ENCODE measurements at places on chromosomes 7 and 10.

DNA sequence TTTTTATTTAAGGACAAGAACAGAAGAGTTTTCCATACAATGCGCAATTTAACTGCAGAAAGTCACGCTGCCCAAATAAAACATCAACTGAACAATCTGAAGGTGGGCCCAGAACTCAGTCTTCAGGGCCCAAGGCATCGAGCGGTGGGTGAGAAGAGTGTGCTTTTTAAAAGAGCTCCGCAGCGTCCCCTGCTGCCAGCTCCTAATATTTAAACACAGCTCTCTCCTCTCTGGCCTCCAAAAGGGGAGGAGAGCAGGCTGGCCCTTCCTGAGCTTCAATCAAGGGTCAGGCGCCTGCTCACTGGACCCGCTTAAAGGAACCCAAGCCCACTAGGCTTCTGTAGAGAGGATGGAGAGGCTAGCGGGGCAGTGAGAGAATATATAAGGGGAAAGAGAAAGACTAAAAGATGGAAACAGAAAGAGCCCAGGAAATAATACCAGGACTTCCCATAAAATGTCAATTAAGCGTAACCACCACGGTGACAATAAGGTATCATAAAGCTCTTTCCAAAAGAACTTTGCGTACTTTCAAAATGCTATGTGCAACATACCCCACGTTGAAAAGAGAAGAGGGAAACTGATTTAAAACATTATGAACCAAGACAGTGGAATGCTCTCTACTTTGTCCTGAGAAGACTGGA, 2.8 kb downstream of the FAM53B start:
- DNase-seq: peak; percentile 49

GRCh38 chr10:5915451-5915850, 25.4 kb downstream of the FBH1 start:
- DNase-seq: no peak

- no peak for DNase-seq
These were observed 20.3 kb downstream of the H2AZ2 start for GRCh38 chr7:44827567-44827966.

DNA sequence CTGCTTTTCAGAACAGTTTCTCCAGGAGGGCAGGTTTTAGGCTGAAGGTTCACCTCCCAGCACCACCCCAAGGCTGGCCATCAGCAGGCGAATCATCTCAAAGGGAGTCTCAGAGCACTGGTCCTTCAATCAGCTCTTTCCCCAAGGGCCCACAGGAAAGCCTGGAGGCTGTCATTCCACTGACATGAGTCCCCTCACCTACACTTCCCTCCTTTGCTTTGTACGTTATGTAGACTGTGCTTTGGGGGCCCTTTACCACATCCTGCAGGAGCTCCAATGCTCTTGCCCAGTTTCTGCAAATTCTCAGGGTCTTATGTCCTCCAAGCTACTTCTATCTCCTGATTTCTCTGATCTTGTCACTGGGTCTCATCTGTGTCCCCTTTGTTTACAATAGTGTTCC, 15.4 kb downstream of the WDFY4 start:
- DNase-seq: no peak

- no peak for DNase-seq
These were observed 3.4 kb downstream of the DNMBP start for GRCh38 chr10:100006243-100006886.

DNA sequence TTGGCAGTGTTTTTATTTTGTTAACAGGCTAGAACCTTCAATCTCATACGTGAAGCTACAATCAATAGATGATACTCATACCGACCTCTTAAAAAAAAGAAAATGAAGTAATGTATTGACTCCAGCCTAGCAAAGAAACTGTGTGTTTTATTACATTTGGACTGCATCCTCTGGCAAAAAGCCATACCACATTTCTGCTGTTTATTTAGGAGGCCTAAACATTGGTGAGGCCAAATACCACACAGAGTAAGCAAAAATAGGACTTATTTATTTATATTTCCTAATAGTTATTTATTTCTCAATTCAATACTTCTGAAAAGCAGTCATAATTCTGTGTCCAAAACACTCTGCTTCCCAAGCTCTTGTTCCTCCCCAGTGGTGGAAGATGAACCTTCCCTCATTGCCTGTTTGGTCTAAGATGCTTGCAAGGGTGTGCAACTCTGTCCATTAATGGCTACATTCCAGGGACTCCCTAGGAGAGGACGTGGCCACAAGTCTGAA, 398.8 kb upstream of the KLF6 start:
- no peak for DNase-seq

GRCh38 chr7:35450456-35451214, 196.7 kb upstream of the TBX20 start:
- DNase-seq: no peak

DNA sequence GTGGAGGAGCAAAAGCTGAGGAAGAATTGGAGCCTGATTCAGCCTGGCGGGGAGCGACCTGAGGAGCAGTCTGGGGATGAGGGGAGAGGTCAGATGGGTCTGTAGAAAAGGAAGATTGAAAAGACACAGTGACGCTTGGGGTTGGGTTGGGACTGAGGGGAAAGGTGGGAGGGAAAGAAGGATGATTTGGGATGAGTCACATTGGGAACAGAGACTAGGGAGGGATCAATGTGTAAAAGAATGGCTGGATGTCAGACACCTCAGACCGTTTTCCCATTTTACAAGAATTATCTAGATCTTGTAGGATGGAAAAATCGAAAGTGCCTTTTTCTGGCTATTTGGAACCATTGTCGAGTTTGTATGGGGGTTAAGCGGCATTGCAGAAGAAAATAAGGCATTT, 1076.5 kb downstream of the DNAJB9 start:
- no peak for DNase-seq

DNA sequence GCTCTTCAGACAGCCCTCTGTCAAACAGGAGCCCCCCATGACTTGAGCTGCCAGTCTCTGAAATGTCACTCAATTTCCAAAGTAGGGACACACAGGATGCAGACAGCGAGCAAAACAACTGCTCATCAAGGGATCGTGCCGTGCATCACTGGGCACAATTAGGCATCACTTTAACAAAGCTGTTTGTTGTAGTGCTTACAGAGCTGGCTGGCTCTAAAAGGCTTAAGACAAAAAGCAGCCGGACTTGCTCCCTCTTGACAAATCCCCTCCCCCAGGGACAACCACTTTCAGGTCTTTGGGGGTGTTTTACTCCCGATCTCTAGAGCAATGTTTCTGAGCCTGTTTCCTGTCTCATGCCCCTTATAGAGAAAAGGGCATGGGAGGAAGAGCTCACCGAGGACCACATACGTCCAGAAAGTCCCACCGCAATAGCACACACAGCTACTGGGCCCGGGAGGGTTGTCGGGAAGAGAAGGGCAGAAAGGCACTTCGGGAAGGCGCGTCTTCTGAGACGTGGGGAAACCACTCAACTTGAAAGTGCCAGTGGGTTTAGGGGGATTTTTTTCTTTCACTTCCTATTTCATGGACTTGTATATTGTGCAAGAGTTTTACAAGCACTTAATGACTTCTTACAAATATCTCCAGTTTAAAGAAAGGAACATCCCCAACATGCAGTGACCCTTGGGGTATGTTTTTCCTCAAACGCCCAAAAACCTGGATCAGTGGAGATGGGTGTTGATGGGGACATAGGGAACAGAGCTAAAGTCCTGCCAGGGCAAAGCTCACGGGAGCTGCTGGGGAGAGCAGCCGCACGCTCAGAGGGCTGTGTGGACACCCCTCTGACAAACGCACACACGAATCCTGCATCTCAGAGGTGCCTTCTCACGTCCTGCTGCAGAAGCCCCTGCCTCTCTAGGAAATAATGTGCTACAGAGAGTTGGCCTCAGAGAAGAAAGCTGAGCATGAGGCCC, 27.1 kb downstream of the LRRC20 start:
- no peak for DNase-seq

- DNase-seq: no peak
These were observed 401 bp downstream of the LRRC27 start for GRCh38 chr10:132332433-132332754.

DNA sequence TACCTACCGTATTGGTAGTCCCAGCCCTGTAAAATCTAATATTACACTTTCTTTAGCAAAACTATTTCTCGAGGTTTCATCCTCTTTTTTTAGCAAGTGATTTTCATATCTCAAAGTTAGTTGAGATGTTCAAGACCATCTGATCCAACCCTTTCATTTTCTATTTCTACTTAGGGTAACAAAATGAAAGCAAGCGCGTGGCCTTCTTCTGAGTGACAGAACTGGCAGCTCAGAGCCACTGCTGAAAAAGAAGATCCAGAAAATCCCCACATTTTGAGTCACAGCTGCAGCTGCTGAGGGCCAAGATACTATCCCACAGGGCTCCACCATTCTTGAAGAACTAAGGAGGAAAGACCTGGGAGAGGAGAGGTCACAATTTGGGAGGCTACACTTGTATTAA, 24.8 kb upstream of the ZNF800 start:
- no peak for DNase-seq

DNA sequence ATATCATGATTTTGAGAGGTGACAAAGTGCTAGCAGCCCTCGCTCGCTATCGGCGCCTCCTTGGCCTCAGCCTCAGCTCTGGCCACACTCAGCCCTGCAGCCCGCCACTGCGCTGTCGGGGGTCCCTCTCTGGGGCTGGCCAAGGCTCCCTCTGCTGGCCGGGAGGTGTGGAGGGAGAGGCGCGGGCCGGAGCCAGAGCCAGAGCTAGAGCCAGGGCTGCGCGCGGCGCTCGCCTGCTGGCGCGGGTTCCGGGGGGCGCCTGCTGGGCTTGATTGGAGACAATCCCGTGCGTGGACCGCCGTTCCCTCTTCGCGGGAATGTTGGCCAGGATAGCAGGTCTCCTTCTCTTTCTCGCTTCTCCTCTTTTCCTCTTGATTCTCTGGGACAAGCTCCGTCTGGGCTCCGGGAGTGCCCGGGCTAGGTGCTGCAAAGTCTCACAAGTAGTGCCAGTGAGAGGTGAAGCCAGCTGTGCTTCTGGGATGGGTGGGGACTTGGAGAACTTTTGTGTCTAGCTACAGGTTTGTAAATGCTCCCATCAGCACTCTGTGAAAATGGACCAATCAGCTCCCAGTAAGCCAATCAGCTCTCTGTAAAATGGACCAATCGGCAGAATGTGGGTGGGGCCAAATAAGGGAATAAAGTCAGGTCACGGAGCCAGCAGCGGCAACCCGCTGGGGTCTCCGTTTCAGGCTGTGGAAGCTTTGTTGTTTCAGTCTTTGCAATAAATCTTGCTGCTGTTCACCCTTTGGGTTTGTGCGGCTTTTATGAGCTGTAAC, 43.4 kb upstream of the ELMO1 start:
- no peak for DNase-seq

- no peak for DNase-seq
These were observed 184.8 kb downstream of the SEMA3A start for GRCh38 chr7:84009782-84010181.

GRCh38 chr7:105388356-105389087, at the start of gene SRPK2:
TSS of gene SRPK2 (minus strand) at chr7:105388921.
- peak; percentile 57 for DNase-seq

DNA sequence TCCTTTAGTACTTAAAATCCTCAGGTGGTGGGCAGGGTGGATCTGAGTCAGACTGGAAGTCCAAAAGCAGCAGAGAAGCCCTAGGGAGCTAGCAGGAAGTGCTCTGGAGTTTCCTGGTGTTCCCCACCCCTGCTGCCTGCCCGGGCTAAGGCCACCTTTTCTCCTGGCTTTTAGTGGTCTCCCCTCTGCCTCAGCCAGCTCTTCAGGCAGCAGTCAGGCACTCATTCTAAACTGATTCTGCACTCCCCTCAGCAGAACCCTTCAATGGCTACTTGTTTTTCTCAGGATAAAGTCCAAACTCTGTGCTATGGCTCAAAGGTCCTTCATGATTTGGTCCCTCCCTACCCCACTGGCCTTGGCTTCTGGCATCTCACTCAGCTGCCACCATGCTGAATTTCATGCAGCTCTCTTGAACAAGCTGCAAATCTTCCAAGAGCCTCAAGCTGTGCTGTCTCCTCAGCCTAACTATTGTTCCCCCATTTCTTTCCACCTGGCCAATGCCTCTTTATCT, 28.9 kb upstream of the DNMBP start:
- DNase-seq: no peak

DNA sequence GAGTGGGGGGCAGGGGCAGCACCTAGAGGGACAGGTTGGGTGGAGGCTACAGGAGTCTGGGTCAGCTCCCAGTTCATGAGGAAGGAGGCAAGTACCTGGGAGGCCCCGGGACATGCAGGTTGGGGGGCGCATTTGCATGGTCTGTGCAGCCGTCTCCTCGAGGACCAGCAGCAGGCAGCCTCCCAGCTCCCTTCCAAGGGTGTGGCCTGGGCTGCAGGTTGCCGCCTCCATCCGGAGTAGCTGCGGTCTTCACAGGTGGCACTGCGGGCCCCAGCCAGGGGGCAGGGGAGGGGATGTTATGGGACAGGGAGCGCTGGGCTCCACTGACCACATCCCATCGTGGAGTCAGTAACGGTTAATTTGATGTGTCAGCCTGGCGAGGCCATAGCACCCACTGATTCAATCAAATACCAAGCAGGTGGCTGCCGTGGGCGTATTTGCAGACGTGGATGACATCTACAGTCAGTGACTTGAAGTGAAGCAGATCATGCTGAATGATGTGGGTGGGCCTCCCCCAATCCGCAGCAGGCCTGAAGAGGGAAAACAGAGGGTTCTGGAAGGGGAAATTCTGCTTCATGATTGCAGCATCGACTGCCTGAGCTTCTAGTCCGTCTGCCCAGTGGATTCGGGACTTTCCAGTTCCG, 81.6 kb downstream of the PRKAG2 start:
- DNase-seq: peak; percentile 49

DNA sequence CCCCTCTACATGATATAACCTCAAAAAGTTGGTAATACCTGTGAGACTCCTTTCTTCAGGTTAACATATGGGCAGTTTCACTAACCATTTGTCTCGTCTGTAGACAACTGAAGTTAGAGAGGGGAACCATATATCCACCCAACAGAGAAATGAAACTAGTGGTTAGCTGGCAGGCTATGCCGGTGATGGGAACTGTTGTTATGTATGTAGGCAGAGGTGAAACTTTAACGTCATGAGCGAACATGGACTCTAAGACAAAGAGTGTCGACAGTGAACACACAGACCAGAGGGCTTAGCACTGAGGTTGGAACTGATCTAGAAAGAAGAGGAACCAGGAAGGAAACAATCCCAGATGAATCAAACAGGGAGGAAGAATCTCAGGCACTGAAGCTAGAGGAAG, 112.4 kb downstream of the ELMO1 start:
- DNase-seq: no peak

- no peak for DNase-seq
These were observed 4.1 kb downstream of the FXYD4 start for GRCh38 chr10:43375401-43376020.

GRCh38 chr7:77879272-77879671, 80.7 kb downstream of the PHTF2 start:
- no peak for DNase-seq
